Right ventricle myocardium inferior (tissue), 1 donor: ENCODE measurements at places on chromosomes 7 and 10.

GRCh38 chr7:42227936-42228591 is 8.9 kb downstream of the GLI3 start:
- DNase-seq: no peak

DNA sequence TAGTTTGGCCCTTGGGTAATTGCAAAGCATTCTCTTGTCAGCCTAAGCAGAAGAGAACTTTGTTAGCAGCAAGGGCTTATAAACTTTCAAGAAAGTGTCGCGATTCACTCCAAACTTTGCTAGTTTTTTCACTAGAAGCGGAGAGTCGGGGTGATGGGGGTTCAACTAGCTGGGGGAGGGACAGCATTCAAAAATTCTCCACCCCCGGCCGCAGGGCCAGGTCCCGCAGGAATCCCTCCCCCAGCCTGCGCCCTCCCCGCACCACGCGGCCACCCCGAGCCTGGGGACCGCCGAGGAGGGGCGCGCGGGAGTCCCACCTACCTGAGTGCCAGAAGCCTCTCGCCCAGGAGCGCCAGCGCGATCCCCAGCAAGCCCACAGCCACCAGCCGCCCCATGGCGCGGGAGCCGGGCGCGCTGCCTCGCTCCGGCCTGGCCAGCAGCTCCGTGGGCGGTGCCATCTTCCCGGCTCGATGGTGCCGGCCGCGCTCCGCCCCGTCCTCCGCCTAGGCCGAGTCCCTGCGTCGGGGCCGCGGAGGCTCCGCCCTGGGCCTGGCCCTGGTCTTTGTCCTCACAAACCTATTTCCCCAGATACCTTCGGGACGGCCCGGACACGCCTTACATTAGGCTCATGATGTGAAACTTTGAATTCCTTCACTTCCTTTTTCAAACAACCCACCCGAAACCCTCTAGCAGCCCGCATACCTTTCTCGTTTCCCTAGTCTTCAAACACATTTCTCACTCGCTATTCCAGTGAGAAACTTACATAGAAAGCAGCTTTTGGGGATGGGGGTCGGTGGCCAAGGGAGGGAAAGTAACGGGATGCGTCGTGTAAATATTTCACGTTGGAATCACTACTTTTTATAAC is at the start of gene PON2:
TSS of gene PON2 (minus strand) at position 472 of the 865 bp plus-strand sequence. CDS start at position 395, 77 bp downstream.
- peak; percentile 91 for DNase-seq

GRCh38 chr10:34637418-34637911 is 177.6 kb downstream of the PARD3 start:
- DNase-seq: peak; percentile 71

- DNase-seq: no peak
Observed at GRCh38 chr7:95199779-95200558, 124.4 kb downstream of the PON1 start.

DNA sequence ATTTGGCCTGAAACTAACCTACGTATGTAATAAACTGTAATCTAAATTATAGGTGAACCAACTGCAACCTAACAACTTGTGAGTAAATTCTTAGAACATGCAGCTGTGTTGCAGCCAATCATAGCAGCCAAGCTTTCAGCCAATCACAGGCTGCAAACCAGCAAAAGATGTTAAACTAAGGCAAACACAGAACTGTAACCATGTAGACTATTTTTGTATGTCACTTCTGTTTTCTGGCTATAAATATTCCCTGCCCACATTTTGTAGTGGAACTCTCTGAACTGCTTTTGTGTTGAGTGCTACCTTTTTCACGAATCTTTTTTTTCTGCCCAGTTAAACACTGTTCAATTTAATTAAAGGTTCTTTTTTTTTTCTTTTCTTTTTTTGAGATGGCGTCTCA is 28.2 kb upstream of the ZPBP start:
- no peak for DNase-seq

DNA sequence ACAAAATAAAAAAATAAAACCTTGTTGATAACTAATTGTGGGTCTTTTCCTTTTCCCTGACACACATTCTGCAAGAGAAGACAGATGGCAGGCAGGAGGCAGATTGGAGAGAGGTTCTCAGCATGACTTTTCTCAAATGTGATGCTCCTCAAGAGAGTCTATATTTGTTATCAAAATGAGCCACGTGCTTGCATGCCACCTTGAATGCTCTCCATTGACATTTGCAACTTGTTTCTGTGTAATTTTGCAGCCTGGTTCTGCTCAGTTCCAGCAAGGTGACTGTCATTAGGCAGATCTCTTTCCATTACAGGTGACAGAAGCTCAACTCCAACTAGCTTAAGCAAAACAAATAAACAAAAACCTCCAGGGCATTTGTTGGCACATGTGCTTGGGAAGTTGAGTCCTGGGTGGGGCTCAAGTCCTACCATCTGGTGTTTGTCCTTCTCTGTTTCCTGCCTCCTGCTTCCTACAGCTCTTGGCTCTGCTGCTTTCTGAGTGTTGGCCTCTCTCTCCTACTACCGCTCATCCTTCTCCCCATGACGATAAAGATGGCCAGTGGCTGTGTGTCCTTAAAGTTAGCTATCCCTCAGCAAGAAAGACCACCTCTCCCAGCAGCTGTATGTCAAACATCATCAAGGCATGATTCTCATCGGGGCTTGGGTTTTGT is 56.7 kb downstream of the GRK5 start:
- no peak for DNase-seq

- no peak for DNase-seq
Observed at GRCh38 chr10:83691791-83692596, 447.3 kb upstream of the GHITM start.

DNA sequence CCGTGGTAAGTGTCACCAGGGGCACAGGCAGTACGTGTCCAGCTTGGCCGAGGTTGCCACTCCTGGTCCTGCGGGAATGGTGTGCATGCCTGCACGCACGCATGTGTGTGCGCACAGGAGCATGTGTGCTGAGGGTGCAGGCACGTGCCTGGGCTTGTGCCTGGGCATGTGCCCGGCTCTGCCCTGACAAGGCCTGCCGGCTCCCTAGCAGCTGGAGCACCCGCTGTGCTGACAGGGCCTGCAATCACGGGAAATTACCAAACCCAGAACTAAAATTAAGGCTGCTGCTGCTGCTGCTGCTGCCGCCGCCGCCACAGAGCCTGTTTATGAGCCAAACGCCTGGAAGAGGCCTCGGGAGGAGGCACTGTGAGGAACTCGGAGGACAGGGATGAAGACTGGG is 28.7 kb downstream of the GHRHR start:
- peak; percentile 50 for DNase-seq

DNA sequence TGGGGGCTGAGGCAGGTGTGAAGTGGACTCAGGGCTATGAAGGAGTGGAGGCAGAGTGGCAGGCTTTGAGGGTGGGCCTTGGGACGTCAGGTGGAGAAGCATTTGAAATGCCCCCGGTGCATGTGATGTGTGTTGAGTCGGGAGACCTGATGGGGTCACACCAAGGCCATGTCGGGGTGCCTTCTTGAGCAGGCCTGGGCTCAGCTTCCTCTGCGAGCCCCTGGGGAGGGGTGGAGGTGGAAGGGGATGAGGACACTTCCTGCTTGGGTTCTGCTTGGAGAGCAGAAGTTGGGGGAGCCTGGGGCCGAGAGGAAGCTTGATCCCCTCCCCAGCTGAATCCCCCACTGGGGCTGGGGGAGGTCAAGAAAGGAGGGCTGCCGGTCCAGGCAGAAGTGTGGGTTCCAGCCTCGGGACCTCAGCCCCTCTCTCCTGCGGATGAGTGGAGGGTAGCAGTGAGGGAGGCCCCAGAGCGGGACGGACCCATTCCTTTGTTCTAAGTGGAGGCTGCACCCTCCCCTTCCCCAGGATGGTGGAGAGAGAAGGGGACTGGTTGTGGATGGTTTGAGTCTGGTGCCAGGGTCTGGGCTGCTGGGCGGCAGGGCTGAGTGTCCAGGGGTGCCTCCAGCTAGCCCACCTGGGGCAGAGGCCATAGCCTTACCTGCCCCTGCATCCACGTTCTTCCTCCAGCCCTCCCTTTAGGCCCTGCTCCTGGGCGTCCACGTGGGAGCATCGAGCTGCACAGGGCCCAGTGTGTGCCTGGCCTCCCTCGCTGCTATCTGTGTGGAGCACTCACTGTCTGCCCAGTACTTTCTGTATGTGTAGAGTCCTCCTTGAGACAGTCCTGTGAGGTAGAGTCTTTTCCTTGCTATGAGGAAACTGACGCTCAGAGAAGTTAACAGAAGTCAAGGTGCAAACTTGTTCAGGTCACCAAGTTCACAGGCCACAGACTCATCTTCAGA is 36.7 kb downstream of the PRF1 start:
- peak; percentile 52 for DNase-seq

GRCh38 chr7:129923709-129924108 is 29.1 kb downstream of the UBE2H start:
- no peak for DNase-seq

DNA sequence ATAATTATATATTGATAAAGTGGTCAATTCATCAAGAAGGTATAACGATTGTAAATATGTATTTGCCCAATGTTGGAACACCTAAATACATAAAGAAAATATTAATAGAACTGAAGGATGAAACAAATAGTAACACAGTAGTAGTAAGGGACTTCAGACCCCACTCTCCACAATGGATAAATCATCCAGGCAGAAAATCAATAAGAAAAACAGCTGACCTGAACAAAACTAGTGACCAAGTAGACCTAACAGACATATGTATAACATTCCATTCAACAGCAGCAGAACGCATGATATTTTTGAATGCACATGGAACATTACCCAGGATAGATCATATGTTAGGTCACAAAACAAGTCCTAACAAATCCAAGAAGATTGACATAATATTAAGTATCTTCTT is 286.1 kb upstream of the BMPER start:
- no peak for DNase-seq

DNA sequence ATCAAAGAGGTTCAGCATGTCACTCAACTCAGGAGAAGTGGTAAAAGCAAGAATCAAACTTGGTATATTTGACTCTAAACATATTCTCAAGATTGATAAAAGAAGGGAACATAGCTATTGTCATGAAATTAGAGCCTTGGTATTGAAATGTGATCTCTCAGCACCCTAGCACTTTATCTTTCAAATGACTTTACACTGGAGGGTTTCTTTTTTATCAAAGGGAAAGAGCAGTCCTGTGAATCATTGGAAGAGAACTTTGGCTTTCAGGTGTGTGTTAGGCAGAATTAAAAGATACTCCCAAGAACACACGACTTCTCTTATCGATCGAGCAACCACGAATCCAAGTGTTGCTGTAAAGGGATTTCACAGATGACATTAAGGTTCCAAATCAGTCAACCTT is 54.4 kb downstream of the PTN start:
- no peak for DNase-seq

- no peak for DNase-seq
Observed at GRCh38 chr7:95059842-95060313, 152.5 kb downstream of the PPP1R9A start.

- DNase-seq: no peak
Observed at GRCh38 chr7:47663213-47663612, 81.3 kb upstream of the TNS3 start.

DNA sequence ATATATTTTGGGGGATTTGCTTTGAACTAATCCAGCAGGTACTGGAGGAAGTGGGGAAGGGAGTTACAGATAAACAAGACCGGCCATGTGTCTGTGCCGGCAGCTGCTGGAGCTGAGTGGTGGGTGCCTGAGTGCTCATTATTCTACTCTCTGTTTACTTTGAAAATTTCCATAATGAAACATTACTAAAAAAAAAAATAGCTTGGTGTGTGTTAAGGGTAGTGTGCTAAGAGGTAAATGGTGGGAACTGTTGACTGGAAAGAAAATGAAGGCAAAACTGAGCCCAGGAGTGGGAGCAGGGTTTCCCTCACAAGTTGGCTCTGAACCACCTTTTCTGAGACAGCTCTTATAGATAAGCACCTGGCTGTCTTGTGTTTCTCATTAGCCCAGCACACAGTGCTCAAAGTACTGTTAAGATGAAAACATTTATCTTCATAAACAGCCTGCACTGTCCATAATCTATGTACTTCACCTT is 50.6 kb downstream of the PARD3 start:
- no peak for DNase-seq

DNA sequence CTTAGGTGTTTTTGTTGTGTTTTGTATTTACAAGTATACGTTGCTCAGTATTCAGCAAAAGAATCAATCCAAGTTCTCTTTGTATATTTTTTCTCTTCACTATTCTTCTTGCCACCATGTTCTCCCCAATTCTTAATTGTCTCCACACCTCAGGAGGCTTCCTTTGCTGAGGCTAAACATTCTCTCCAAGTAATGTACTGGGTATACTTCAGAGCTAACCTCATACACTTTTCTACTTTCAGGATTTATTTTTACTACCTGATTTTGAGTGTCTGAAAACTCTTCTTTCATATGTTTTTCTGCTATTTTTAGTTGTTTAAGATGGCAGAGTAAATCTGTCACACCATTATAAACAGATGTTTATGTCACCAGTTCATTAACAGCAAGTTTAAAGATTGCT is 354.8 kb upstream of the KCND2 start:
- DNase-seq: no peak

- DNase-seq: no peak
Observed at GRCh38 chr10:98384531-98385133, 30.4 kb downstream of the PYROXD2 start.

- DNase-seq: no peak
Observed at GRCh38 chr7:148697256-148698006, 1.3 kb upstream of the CUL1 start.

DNA sequence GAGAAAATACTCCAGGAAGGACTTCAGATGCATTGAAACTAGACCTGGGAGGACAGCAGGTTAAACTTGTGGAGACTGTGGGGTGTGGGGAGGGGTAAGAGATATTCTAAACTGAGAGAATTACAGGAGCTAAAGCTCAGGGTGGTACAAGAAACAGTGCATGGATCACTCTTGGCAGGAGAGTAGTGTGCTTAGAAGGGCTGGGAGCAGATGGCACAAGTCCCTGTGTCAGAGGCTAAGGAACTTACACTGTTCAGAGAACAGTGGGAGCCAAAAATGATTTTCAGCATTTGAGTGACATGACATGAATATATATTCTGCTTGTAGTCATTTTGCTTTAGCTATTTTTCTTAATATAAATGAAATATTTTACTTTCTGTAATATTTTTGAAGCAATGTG is 36.0 kb upstream of the LAMB1 start:
- DNase-seq: no peak

DNA sequence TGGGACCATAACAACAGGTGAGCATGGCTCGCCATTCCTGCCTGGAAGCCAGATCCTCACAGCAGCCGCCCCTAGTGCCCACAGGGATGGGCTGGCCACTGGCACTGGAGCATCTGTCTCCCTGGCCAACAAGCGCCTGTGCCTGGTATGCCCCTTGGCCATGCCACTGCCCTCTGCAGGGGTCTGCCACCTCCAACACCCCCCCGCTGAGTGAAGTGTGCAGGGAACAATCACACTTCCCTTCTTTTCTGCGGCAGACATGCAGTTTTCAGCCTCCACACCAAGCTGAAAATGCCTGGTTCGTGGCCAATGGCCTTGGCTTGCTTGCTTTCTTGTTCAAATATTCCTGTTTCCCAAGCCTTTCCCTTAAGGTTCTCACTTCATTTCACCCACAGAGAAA is 50.7 kb downstream of the HSPA12A start:
- DNase-seq: peak; percentile 66

GRCh38 chr10:73838827-73839226 is 27.4 kb upstream of the NDST2 start:
- no peak for DNase-seq

- DNase-seq: peak; percentile 23
Observed at GRCh38 chr10:37146443-37146842, 21.0 kb downstream of the ANKRD30A start.

- no peak for DNase-seq
Observed at GRCh38 chr10:6929148-6929830, 349.2 kb upstream of the PRKCQ start.
